Activated CD4-positive, alpha-beta memory T cell treated with anti-CD3 and anti-CD28 coated beads, Interleukin-2, amount 10 ng/mL, durations not matched to agents 7 days and 5 days (primary cell): ENCODE measurements at places on chromosomes 2 and 18. TPM values are rescaled to one million over a fixed set of nuclear protein-coding genes. Genes with fewer than 3 reads are reported as not detected.

The ADD2 gene
- total RNA-seq: 1.4 TPM

The PLB1 gene
- total RNA-seq: 1.2 TPM

The ERLEC1 gene
- total RNA-seq: 33.3 TPM

The FLACC1 gene
- total RNA-seq: 3.1 TPM

The WDR43 gene
- 45.5 TPM for total RNA-seq

The EMILIN1 gene
- 0.78 TPM for total RNA-seq

The HK2 gene
- 36.8 TPM for total RNA-seq

The ASXL2 gene
- total RNA-seq: 43.7 TPM

The ASB18 gene
- total RNA-seq: not detected

- no peaks in the 10 kb centered on the region for H3K36me3 ChIP-seq
- no peak for DNase-seq
- no peak overlapping the region for H3K27ac ChIP-seq
- H3K4me1 ChIP-seq: no peaks in the 10 kb centered on the region
- no peak overlapping the region for H3K4me3 ChIP-seq
- no peaks in the 10 kb centered on the region for H3K27me3 ChIP-seq
Observed at GRCh38 chr2:133658020-133658903, 90.0 kb upstream of the NCKAP5 start.

- H3K36me3 ChIP-seq: no peaks in the 10 kb centered on the region
- no peak overlapping the region for H3K4me3 ChIP-seq
- H3K4me1 ChIP-seq: peaks cover 11% of the 10 kb centered on the region
- no peak for DNase-seq
- H3K27me3 ChIP-seq: peaks cover 7% of the 10 kb centered on the region
- no peak overlapping the region for H3K27ac ChIP-seq
Observed at GRCh38 chr2:235390816-235391194, 103.0 kb upstream of the AGAP1 start.

DNA sequence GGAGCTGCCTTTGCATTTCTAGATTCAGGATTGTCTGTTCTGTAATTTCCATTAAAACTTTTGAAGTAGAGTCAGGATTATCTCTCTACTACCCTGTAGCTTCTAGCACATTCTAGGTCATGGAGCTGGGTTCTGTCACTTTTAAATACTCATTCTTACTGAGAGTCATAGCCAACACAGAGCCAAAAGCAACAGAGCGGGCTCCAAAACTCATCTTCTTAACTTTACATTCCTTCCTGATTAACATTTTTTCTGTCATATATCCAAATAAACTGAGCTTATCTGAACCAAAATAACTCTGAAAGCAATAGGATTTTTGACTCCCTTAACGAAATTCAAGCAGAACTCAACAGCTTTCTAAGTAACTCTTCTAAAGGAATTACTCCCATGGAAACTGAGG is 12.9 kb downstream of the PREPL start:
- no peak overlapping the region for H3K4me3 ChIP-seq
- H3K4me1 ChIP-seq: no peaks in the 10 kb centered on the region
- DNase-seq: no peak

DNA sequence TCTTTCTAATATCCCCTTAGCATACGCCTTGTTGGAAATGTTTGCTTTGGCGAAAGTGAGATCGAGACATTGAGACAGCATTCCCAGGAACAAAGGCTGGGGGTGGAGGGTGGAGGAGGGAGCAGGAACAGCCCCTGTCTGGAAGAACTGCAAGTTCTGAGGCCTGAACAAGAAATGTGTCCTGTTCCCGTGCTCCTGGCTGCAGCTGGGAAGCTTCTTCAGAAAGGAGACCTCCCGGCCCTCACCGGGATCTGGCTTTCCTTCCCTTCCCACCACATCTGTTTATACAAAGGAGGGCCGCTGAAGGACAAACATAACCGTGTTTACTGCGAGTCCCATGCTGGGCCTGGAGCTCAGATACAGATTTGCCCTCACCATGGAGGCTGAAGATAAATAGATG is 35.9 kb downstream of the AFF3 start:
- H3K4me1 ChIP-seq: peaks cover 6% of the 10 kb centered on the region
- peaks cover 3% of the 10 kb centered on the region for H3K36me3 ChIP-seq
- no peak overlapping the region for H3K27ac ChIP-seq
- no peak overlapping the region for H3K4me3 ChIP-seq
- H3K27me3 ChIP-seq: peaks cover 30% of the 10 kb centered on the region

DNA sequence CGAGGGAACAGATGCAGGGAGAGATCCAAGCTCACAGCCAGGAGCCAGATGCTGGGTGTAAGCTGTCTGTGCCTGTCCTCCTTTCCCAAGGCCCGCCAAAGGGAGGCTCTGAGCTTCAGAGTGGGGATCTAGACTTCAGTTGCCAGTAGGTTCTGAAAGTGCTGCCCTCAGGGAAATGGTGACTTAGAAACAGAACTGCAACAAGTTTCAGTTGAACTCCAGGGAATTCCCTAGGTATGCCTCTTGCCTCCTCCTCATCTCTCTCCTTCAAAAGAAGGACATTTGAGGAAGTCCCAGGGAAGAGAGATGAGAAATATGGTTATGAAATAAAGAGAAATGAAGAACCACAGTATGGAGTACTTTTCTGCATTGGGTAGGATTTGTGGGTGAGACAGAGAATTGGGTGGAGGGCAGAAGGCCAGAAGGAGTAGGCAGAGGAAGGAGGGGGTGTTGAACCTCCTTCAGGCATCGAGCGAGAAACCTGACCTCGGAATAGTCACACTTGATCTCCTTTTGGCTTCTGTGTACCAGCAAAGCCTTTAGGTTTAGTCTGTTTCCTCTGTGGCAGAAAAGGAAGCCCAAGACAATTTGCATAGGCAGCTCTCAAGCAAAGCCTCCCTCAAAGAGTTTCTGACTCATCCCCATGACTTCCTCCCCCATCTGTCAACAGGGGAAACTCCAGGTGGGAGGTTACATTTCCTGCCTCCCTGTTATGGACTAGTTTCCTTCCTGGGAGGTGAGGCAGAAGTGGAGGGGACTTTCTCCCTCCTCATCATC is 45.7 kb downstream of the QPCT start:
- H3K27me3 ChIP-seq: no peaks in the 10 kb centered on the region
- peak overlapping the region; percentile 75 for H3K27ac ChIP-seq
- H3K36me3 ChIP-seq: no peaks in the 10 kb centered on the region
- no peak overlapping the region for H3K4me3 ChIP-seq
- H3K4me1 ChIP-seq: no peaks in the 10 kb centered on the region
- DNase-seq: peak; percentile 69

GRCh38 chr18:3405713-3406112 is 44.3 kb upstream of the TGIF1 start:
- no peak for DNase-seq

- H3K27ac ChIP-seq: peak overlapping the region; percentile 65
- peaks cover 12% of the 10 kb centered on the region for H3K36me3 ChIP-seq
- H3K4me3 ChIP-seq: no peak overlapping the region
- DNase-seq: peak; percentile 65
Observed at GRCh38 chr2:152730591-152731333, 12.3 kb downstream of the ARL6IP6 start.

GRCh38 chr2:164782323-164782722 is 59.3 kb downstream of the COBLL1 start:
- peaks cover 3% of the 10 kb centered on the region for H3K4me1 ChIP-seq
- H3K36me3 ChIP-seq: no peaks in the 10 kb centered on the region

- no peak overlapping the region for H3K27ac ChIP-seq
- peaks cover 18% of the 10 kb centered on the region for H3K4me1 ChIP-seq
- no peak overlapping the region for H3K4me3 ChIP-seq
- no peak for DNase-seq
- H3K36me3 ChIP-seq: no peaks in the 10 kb centered on the region
Observed at GRCh38 chr2:237613679-237614078, 13.7 kb upstream of the LRRFIP1 start.

GRCh38 chr18:13112982-13113381 is 105.6 kb upstream of the LDLRAD4 start:
- no peaks in the 10 kb centered on the region for H3K27me3 ChIP-seq
- H3K36me3 ChIP-seq: peaks cover 61% of the 10 kb centered on the region
- H3K27ac ChIP-seq: no peak overlapping the region

DNA sequence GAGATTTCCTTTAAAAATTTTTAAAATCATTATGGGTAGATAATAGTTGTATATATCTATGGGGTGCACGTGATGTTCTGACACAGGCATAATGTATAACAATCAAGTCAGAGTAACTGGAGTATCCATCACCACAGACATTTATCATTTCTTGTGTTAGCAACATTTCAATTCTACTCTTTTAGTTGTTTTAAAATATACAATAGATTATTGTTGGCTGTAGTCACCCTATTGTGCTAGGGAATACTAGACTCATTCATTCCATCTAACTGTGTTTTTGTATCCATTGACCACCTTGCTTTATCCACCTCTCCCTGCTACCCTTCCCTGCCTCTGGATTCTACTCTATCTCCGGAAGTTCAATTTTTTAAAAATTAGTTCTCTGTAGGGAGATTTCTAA is 31.0 kb downstream of the DYSF start:
- H3K4me3 ChIP-seq: no peak overlapping the region
- no peaks in the 10 kb centered on the region for H3K36me3 ChIP-seq
- H3K4me1 ChIP-seq: no peaks in the 10 kb centered on the region

DNA sequence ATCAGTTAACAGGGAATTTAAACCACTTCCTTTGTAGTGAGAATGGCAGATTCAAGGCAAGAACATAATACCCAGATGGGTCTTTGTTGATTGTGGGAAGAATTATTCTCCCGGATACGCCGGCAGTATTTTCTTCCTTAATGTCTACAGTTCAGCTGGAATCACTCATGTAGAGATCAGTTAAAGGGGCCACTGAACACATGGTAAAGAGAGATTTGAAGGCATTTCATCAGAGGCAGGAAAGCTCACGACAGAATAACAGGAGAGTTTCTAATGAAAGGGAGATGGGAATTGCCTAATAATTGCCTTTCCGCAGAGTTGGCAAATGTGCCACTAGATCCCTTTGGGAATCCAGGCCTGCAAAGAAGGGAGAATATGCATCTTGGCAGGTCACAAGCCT is 327.7 kb upstream of the ZNF804A start:
- no peaks in the 10 kb centered on the region for H3K27me3 ChIP-seq
- no peaks in the 10 kb centered on the region for H3K36me3 ChIP-seq
- no peak overlapping the region for H3K27ac ChIP-seq
- DNase-seq: no peak
- H3K4me1 ChIP-seq: no peaks in the 10 kb centered on the region

GRCh38 chr18:43571078-43571689 is 293.9 kb upstream of the SYT4 start:
- no peak overlapping the region for H3K27ac ChIP-seq
- H3K4me1 ChIP-seq: no peaks in the 10 kb centered on the region
- DNase-seq: no peak
- no peaks in the 10 kb centered on the region for H3K27me3 ChIP-seq
- H3K36me3 ChIP-seq: no peaks in the 10 kb centered on the region

GRCh38 chr2:241289597-241289996 is 25.9 kb downstream of the HDLBP start:
- DNase-seq: no peak
- H3K4me1 ChIP-seq: peaks cover 26% of the 10 kb centered on the region
- no peak overlapping the region for H3K4me3 ChIP-seq
- H3K27ac ChIP-seq: no peak overlapping the region

DNA sequence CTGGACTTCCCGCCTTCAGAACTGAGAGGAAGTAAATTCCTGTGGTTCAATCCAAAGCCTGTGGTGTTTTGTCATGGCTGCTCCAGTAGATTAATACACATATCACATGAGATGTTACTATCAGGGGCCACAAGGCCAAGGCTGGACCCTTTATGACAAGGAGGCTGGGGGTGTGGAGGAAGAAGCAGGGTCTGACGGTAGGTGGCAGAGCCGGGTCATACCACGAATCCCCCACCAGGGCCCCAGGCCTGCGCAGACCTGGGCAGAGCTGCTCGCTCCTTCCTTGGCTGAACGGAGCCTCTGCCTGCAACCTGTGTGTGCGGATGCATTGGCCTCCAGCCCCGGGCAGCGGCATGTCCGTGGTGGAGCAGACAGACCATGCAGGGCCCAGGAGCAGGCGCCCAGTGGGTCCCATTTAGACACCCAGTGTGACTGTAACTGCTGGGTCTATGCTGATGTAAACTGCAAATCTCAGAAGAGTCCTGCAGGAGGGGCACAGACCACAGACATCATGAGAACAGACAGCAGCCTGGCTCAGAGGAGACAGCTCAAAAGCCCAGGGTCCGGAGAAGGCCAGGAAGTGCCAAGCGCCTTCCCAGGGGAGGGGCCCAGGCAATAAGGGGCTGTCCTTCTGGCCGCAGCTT is 155.2 kb downstream of the PXDN start:
- peaks cover 1% of the 10 kb centered on the region for H3K27me3 ChIP-seq
- no peak for DNase-seq
- H3K27ac ChIP-seq: no peak overlapping the region
- no peak overlapping the region for H3K4me3 ChIP-seq
- peaks cover 1% of the 10 kb centered on the region for H3K36me3 ChIP-seq

DNA sequence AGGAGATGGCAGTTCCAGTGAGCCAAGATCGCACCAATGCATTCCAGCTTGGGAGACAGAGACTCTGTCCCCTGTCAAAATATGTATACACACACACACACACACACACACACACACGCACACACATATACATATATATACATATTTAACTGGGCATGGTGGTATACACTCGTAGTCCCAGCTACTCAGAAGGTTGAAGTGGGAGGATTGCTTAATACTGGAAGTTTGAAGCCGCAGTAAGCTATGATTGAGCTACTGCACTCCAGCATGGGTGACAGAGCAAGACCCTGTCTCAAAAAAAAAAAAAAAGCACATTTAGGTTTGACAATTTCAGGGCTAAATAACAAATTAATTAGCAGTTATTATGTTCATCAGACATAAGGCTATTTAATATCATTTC is 36.0 kb upstream of the ATIC start:
- no peak overlapping the region for H3K27ac ChIP-seq
- no peaks in the 10 kb centered on the region for H3K36me3 ChIP-seq
- no peaks in the 10 kb centered on the region for H3K4me1 ChIP-seq
- no peak for DNase-seq

DNA sequence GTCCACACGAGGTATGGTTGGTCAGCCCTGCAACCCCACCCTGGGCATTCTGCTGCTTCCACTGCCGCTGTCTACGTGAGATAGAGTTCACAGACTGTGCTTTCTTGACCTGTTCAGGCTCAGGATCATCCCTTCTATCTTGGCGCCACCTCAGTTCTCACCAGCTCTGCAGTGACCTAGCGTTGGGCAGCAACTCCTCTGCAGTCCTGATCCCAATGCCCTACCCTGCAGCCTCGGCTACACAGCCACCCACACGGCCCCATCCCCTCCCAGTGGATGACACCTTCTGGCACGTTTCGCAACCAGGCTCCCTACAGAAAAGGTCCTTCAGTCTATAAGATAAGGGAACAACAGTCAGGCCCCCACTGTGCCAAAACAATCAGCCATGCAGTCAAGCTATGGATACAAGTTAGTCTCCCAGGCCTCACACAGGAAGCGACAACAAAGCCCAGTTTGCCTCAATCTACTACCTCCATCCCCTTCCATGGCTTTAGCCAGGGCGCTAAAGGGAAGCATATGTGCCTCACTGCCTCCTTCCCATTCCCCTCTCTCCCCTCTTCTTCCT is 317.9 kb upstream of the PKDCC start:
- no peaks in the 10 kb centered on the region for H3K27me3 ChIP-seq
- no peak for DNase-seq
- no peak overlapping the region for H3K4me3 ChIP-seq
- no peaks in the 10 kb centered on the region for H3K36me3 ChIP-seq
